Osteoblast (primary cell): ENCODE measurements at places on chromosomes 3 and 15. TPM values are rescaled to one million over a fixed set of nuclear protein-coding genes. Genes with fewer than 3 reads are reported as not detected.
A peak's percentile ranks its signal among the peaks of the same experiment; 100 is the strongest.

GRCh38 chr15:57927091-57927631, 138.3 kb downstream of the ALDH1A2 start:
- no peak for DNase-seq

- no peak for DNase-seq
These were observed 477.8 kb downstream of the RBMS3 start for GRCh38 chr3:29758434-29759322.

GRCh38 chr3:54518011-54518675, 395.8 kb downstream of the CACNA2D3 start:
- DNase-seq, result no peak

- no peak for DNase-seq
These were observed 28.7 kb upstream of the SEMA6D start for GRCh38 chr15:47688573-47689086.

- DNase-seq, result no peak
These were observed 13.4 kb downstream of the B4GALT4 start for GRCh38 chr3:119227070-119227850.

- DNase-seq, result no peak
These were observed 74.7 kb upstream of the COL6A6 start for GRCh38 chr3:130442284-130442683.

DNA sequence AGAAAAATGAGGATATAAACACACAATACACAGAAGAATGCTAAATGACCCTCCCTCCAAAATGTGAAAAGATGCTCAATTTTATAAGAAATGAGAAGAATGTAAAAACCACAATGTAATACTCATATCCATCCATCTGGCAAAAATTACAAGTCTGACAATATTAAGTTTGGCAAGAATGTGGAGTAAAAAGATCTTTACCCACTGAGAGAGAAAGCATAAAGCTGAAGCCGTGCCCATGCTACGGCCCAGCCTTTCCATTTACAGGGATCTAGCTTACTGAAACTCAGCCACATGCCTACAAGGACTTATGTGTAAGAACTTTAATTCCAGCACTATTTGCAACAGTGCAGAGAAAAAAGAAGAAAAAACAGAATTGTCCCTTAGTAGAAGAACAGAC, 42.9 kb downstream of the ATP13A3 start:
- no peak for DNase-seq

GRCh38 chr15:22939652-22940061, 40.5 kb downstream of the CYFIP1 start:
- DNase-seq, result peak; percentile 72

GRCh38 chr15:63615935-63616334, 18.7 kb downstream of the FBXL22 start:
- DNase-seq, result no peak

DNA sequence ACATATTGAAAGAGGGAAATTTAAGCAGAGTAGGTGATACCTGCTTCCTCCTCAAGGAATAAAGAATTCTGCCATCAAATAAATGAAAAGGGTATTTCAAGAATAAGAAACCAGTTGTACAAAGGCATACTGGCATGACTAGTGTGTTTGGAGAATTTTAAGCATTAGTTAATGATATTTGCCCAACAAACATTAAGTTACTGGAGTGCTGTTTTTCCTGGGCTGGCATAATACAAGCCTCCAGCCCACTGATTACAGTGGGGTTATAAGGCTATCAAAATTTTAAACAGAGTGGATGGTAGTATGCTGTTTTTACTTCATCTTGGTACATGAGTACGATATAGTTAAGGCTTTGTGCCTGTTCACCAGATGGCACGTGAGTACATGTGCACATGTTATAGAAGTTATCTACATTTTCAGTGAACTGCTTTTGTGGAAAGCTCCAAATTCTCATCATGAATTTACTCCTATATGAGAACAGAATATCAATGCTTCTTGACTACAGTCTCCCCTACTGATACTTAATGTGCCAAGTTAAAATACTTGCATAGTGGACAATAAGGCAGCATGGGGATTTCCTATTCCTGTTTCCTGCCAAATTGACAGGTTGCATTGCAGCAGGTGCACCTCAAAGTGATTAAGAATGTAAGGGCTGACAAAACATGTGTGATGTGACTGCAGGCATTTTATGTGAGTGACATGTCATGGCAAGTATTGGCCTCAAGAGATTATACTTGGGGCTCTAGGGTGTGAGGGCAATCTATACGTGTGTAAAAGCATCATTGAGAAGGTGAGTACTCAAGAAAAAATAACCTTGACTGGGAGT, 14.9 kb downstream of the NAALADL2 start:
- no peak for DNase-seq

DNA sequence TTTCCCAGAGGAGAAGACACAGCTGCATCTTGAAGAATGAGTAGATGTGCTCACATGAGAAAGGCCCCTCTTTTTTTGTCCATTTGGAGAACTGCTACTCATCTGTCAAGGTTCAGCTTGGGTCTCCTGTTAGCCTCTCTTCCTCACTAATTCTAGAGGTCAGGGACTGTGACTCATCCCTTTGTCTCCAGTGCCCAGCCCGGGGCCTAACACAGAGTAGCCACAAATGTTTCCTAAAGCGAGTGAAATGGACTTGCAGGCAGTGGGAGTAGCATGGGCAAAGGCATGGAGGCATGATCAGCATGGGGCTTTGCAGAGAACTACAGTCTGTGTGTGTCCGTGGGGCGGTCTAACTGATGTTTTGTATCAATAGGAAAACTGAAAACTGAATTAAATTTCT, 33.9 kb upstream of the MRPS22 start:
- no peak for DNase-seq

DNA sequence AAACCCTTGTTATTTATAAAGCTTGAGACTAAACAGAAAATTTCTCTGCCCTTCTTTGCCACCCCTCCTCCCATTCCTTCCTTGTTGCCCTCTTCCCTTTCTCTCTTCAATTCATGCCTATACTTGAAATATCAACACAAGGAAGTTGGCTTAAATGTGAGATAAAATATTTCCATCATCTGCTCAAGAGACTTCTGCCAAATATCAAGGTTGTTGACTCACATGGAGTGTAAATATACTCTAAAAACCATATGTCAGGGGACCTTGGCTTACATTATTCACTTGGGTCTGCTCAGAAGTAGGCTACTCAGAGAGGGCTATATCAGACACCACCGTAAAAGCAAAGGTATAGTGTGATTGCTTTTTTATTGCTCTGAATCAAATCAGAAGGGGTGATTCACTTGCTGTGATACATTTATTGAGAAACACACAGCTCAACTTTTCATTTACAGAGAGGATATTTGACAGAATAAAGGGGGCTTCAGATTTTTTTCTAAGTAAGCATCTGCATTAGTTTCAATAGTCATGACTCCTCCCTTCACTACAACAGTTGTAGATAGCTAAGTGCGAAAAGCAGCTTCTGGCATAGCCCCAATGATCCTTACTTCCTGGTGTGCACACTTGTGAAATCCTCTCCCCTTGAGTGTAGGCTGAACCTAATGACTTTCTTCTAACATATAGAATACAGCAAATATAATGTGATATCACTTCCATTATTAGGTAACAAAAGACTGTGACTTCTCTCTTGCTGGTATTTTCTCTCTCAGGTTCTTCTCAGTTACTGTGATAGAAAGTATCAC, 386.2 kb downstream of the EFHB start:
- no peak for DNase-seq

DNA sequence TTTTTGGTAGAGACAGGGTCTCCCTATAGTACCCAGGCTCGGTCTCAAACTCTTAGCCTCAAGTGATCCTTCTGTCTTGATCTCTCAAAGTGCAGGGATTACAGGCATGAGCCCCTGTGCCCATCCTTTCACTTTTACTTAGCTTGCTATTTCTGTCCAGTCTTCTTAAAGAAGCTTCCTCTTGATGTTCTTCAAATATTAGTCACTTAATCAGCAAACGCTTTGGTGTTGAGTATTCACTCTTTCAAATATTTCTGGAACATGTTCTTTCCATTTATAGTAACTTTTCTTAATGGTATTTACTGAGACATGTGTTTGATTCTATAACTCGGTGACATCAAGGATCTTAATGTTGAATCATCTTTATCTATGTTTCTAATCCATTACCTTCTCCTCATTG, 122.1 kb downstream of the CNTN6 start:
- no peak for DNase-seq

DNA sequence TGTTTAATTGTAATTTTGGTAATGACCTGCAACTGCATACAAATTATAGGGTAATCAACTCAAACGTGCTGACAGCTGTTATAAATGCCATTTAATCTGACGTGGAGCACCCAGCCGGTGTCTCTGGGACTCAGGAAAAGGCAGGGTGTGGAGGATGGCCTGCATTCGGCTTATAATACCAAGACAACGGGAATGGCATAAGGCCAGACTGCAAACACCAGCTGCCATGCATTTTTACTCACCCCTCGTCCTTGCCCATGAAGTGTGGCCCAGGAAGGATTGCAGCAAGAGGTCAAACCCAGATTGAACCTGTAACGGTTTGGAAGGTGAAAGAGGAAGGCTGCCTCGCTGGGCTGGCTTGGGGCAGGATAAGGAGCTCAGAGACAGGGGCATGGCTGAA, 96.4 kb downstream of the WNT7A start:
- peak; percentile 27 for DNase-seq

DNA sequence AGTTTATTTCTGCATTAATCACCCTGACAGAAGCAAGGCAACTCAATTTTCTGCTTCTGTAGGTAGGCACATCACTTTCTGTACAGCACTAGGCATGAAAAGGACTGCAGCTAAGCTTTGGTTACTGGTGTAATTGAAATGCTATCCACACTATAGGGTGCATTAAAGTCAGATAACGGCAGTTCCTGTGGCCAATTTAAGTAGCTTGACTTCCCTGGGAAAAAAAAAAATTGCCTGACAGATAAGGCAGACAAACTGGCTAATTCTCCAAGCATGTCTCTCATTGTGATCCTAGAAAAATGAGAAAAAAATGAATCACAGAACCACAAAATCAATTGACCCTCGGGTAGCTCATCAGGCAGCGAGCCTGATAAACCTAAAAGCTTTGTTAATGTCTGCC, 151.4 kb downstream of the MEIS2 start:
- DNase-seq, result no peak

DNA sequence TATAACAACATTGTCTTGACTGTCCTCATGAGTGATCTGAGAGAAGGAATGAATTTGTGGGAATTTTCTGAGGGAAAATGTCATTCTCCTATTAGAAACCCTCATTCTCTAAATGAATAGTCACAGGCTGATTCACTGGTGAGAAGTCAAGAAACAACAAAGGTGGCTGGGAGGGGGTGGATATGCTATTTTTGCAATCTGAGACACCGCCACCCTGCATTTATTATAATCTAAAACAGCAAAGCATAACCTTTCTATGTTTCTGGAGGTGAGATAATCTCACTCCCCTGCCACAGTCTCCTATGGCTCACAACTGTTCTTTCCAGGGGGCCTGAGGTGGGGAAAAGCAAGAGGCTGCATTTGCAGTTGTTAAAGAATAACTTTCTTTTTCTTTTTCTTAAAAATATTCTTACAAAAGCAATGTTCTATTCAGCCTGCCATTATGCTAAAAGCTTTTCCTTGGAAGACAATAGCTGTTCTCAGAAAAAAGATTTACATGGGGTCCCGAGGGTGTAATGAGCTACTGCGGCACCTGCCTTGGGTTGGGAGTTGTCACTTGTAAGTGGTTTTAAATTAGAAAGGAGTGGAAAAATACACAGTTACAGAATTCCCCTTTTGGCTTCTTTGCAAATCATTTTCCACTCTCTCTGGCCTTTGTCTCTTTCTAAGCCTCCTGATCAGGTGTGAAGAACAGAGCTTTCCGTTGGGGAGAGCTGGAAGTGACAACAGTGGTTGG, 220.9 kb downstream of the AGBL1 start:
- DNase-seq, result no peak

DNA sequence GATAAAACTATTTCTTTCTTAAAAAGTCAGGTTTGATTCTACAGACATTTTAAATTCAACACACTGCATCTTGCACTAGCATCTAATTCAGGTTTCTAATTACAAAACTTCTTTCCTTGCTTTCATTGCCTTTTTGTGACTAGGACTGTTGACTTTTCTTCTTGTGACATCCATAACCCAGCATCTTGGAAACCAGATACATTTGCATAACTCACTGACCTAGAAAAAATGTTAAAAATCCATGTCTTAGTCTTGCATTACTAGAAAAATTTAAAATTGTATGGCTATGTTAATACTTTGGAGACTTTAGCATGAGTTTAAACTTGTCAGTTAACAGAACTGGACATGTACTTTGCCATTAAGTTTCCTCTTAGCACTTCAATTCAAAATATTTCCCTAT, 72.7 kb downstream of the DTWD1 start:
- DNase-seq, result peak; percentile 14

GRCh38 chr3:10437272-10437994, 68.0 kb downstream of the ATP2B2 start:
- peak; percentile 97 for DNase-seq

GRCh38 chr3:113662824-113663223, 33.6 kb downstream of the USF3 start:
- DNase-seq, result no peak

- DNase-seq, result no peak
These were observed 251.4 kb upstream of the UMPS start for GRCh38 chr3:124478830-124479229.

GATM gene
- 0.59 and 0.72 TPM in 2 replicates for total RNA-seq

GOLGA6A gene
- under 0.01 TPM in 1 of 2 replicates, not detected in the other for total RNA-seq

MBD4 gene
- total RNA-seq, result 37.1 and 41.3 TPM in 2 replicates

PLA2G4E gene
- not detected in 2 replicates for total RNA-seq

CILP gene
- under 0.01 TPM in 2 replicates for total RNA-seq

TNFAIP8L3 gene
- total RNA-seq, result 8.3 and 11.2 TPM in 2 replicates

GOLGA8S gene
- total RNA-seq, result under 0.01 TPM in 2 replicates

ITIH1 gene
- total RNA-seq, result not detected in 2 replicates

UNC13C gene
- total RNA-seq, result under 0.01 TPM in 1 of 2 replicates, not detected in the other

DNAJA4 gene
- total RNA-seq, result 2.1 and 2.2 TPM in 2 replicates

FOXB1 gene
- not detected in 2 replicates for total RNA-seq

CYP1A1 gene
- total RNA-seq, result 0.36 TPM in 1 of 2 replicates, not detected in the other
